MCF 10A (cell line): ENCODE measurements at places on chromosomes 2 and 18. TPM values are rescaled to one million over a fixed set of nuclear protein-coding genes. Genes with fewer than 3 reads are reported as not detected.
A peak's percentile ranks its signal among the peaks of the same experiment; 100 is the strongest.

- no peak overlapping the region for H3K27ac ChIP-seq
- H3K36me3 ChIP-seq = no peaks in the 10 kb centered on the region
- H3K4me1 ChIP-seq = peaks cover 6% of the 10 kb centered on the region
- no peak for DNase-seq
- peaks cover 46% of the 10 kb centered on the region for H3K27me3 ChIP-seq
- no peak overlapping the region for H3K4me3 ChIP-seq
Measured at GRCh38 chr2:26697425-26697824, 4.9 kb downstream of the KCNK3 start.

DNA sequence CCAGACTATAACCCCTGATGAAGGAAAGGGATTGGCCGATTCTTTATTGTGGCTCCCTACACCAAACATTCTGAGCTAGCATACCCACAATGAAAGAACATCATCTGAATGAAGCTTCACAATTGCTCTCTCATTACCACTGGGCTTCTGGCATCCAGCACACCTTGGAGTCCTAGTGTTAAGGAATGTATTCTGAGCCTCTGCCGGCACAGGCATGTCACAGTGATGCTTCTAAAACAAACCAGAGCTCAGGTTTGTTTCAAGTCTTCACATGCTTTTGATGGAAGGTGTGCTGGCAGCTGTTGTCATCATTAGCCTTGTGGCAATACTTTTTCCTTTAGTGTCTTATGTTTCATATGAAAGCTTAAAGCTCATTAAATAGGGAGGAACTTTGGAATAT, 76.3 kb upstream of the RBBP8 start:
- H3K27ac ChIP-seq = peak overlapping the region; percentile 79
- peak; percentile 67 for DNase-seq
- no peaks in the 10 kb centered on the region for H3K27me3 ChIP-seq
- H3K4me1 ChIP-seq = peaks cover 10% of the 10 kb centered on the region

- H3K36me3 ChIP-seq = no peaks in the 10 kb centered on the region
- peak overlapping the region; percentile 31 for H3K4me3 ChIP-seq
- H3K27me3 ChIP-seq = no peaks in the 10 kb centered on the region
- H3K27ac ChIP-seq = no peak overlapping the region
- H3K4me1 ChIP-seq = peaks cover 12% of the 10 kb centered on the region
- DNase-seq = peak; percentile 8
Measured at GRCh38 chr2:289362-290089, 1.6 kb upstream of the ALKAL2 start.

DNA sequence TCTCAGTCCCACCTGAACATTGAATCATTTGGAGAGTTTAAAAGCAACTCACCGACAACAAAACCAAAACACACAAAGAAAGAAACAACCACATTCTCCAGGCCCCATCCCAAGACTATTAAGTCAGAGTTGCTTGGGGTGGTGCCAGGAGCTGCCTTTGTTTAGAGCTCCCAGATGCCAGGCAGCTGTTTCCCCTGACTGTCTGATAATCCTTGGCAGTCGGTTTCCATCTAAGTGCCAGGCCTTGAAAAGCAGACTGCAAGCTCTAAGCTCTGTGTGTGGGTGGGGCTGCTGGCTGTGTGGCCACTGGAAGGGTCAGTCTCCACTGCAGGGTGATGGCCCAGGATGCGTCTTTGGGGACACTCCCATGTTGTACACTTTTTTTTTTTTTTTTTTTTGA, 255.3 kb upstream of the AGAP1 start:
- peaks cover 43% of the 10 kb centered on the region for H3K27me3 ChIP-seq
- peak; percentile 56 for DNase-seq
- no peaks in the 10 kb centered on the region for H3K36me3 ChIP-seq
- no peak overlapping the region for H3K27ac ChIP-seq
- no peaks in the 10 kb centered on the region for H3K4me1 ChIP-seq

DNA sequence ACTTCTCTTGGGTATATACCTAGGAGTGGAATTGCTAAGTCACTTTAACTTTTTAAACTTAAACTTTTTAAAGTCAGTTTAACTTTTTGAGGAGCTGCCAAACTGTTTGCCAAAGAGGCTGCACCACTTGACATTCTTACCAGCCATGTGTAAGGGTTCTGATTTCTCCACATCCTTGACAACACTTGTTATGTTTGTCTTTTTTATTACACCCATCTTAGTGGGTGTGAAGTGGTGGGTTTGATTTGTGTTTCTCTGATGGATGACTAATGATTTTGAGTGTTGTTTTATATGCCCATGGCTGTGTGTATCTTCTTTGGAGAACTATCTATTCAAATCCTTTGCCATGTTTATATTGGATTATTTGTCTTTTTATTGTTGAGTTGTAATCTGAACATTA, 13.6 kb downstream of the ASAP2 start:
- H3K27ac ChIP-seq = no peak overlapping the region
- peaks cover 16% of the 10 kb centered on the region for H3K36me3 ChIP-seq
- no peak for DNase-seq
- no peak overlapping the region for H3K4me3 ChIP-seq
- no peaks in the 10 kb centered on the region for H3K27me3 ChIP-seq

DNA sequence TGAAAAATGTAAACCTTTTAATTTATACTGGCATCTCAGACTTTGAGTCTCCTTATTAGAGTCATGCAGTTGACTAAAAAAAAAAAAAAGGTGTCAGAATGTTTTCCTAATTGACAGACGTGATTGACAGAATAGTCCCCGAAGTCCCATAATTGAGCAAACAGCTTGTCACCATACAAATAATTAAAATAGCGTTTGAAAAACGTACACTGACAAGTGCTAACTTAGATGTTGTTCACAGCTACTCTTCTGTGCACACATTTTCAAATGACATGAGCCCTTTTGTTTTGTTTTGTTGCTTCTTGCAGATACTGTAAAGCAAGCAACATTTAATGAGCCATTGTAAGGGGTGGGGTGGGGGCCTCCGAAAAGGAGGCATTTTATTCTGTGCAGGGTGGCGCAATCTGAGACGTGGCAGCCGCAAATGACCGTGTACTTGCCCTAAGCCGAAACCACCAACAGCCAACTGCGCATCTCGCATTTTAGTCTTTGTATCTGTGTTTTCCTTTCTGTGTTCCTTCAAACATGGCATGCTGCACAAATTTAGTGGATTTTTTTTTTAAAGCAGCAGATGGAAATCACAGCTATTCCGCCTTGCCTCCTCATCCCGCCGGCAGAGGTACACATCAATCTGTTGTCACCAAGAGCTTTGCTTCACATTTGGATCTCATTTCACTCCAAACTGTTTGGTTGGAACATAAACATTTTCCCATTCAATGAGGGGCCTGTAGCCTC, 52.4 kb downstream of the LPIN1 start:
- no peak for DNase-seq
- no peaks in the 10 kb centered on the region for H3K4me1 ChIP-seq
- H3K27me3 ChIP-seq = no peaks in the 10 kb centered on the region
- H3K27ac ChIP-seq = no peak overlapping the region
- H3K36me3 ChIP-seq = peaks cover 100% of the 10 kb centered on the region
- H3K4me3 ChIP-seq = no peak overlapping the region

NOL4 gene
- not detected in 2 replicates for total RNA-seq

DNA sequence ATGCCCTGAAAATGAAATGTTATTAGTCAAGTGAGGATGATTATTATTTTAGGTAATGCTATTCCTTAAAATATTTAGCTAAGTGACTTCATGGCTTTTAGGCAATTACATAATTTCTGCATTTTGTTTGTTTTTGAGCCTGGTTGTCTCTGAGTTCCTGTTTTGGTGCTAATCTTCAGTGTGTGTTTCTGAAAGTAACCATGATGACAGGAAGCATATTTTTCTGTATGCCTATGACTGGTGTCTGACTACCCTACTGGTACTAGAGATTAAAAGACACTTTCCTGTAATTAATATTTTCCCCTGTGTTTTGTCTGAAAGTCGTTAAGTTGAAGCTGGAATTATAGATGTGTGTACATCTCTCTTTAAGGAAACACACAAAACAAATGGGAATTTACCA, 295.0 kb upstream of the SPRED2 start:
- H3K36me3 ChIP-seq = no peaks in the 10 kb centered on the region
- no peaks in the 10 kb centered on the region for H3K27me3 ChIP-seq
- no peak overlapping the region for H3K4me3 ChIP-seq
- no peak overlapping the region for H3K27ac ChIP-seq

DNA sequence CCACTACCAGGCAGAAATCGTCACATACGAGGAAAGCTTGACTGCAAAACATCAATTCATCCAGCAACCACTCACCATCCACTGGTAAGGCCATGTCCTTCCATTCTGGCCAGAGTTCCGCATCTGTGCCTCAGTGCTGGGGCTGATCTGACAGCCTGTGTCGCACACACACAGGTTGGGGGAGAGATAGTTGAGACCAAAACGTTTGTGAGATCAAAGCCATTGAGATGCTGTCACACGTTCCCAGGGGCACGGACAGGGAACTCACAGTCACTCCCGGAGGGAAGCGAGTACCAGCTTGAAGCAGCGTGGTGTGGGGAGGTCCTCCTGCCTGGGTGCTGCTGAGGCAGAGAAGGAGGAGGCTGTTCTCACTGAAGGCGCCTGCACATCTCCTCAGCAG, 458.5 kb upstream of the SALL3 start:
- no peak overlapping the region for H3K27ac ChIP-seq
- DNase-seq = no peak
- no peak overlapping the region for H3K4me3 ChIP-seq
- H3K36me3 ChIP-seq = no peaks in the 10 kb centered on the region
- no peaks in the 10 kb centered on the region for H3K4me1 ChIP-seq

RESP18 gene
- not detected in 2 replicates for total RNA-seq

KIAA2012 gene
- not detected in 2 replicates for total RNA-seq

CCDC74B gene
- total RNA-seq = 0.61 TPM in 1 of 2 replicates, not detected in the other

DNA sequence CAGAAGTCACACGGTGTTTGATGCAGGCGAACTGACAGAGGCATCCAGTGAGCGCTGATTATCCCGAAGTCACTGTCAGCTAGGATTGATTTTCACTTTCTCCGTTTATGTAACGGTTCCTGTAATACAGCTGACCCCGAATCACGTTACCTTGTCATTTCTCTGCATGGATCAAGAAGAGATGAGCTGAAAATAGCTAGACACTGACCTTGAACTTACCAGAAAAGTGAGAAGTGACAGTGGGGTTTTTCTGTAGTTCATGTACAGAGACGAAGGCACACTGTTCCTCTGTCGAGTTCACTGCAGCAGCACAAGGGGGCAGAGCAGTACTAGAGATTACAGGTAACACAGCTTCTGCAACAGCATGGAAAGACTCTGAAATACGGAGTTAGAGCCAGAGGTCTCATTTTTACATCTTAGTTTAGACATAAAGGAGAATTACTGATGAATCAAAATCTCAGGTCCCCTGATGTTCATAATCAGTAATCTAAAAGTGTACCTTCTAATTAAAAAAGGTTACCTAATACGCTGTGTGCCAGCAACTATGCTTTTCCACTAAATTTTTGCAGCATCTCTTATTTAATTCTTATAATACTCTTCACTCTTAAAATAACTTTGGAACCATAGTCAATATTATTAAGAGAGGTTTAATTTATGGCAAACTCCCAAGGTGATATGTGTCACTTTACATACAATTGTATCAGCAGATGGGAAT, 33.1 kb downstream of the ARHGAP15 start:
- H3K36me3 ChIP-seq = no peaks in the 10 kb centered on the region
- DNase-seq = peak; percentile 56
- H3K27ac ChIP-seq = no peak overlapping the region
